Kidney (tissue), 22 donors: ENCODE measurements at places on chromosomes 6 and 20. TPM values are rescaled to one million over a fixed set of nuclear protein-coding genes. Genes with fewer than 3 reads are reported as not detected.

BNIP5 gene
- polyA plus RNA-seq: not detected

SMOC2 gene
- 6.5 TPM for polyA plus RNA-seq

MACROD2 gene
- polyA plus RNA-seq: 3.0 TPM

CTSZ gene
- polyA plus RNA-seq: 234 TPM

SLC13A3 gene
- 241 TPM for polyA plus RNA-seq

GJA10 gene
- polyA plus RNA-seq: not detected

HLA-DMB gene
- polyA plus RNA-seq: 45.5 TPM

TP53INP2 gene
- polyA plus RNA-seq: 31.9 TPM

TMC2 gene
- not detected for polyA plus RNA-seq

UBD gene
- polyA plus RNA-seq: 16.9 TPM

KCNK15 gene
- polyA plus RNA-seq: 0.62 TPM

SH3BGRL2 gene
- 18.6 TPM for polyA plus RNA-seq

GABRR2 gene
- not detected for polyA plus RNA-seq

DNA sequence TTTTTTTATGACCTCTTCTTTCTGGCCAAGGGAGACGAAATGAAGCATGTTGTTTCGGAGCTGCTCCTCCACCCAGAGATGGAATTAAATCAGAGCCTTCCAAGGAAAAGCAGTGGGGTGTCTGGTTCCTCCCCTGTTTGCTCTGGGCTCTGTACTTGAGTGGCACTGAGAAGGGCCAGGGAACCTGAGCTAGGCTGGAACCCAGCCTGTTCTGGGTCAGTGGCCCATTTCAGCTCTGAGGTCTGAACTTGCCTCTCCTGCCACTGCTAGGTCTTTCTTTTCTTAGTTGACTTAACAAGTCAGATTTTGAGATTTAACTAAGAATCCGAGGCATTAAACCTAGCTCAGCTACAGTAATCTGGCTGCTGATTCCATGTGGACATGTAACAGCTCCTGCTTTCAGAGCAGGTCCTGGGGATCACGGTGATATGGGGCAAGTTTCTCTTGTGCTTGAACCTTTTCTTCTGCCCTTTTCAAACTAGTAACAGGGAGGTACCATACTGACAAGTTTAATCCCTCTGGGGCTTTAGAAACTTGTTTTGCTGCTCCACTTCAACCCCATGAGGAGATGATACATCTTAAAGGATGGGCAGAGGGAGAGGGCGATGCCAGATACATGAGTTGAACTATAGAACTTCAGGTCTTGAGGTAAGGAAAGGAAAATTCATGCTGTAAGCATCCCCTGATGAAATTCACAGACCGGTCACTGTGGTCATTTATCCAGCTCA is 101.1 kb downstream of the SLC24A3 start:
- no peak for DNase-seq

GRCh38 chr6:26553264-26553634 is 15.1 kb downstream of the HMGN4 start:
- peak; percentile 80 for DNase-seq

GRCh38 chr6:151389618-151390275 is 1.6 kb downstream of the ZBTB2 start:
- DNase-seq: peak; percentile 74

- no peak for DNase-seq
Observed at GRCh38 chr6:128491610-128492206, 28.7 kb downstream of the PTPRK start.

- no peak for DNase-seq
Observed at GRCh38 chr6:44621846-44622245, 234.3 kb downstream of the CDC5L start.

GRCh38 chr6:160455541-160456213 is 107.5 kb downstream of the SLC22A3 start:
- peak; percentile 82 for DNase-seq

- no peak for DNase-seq
Observed at GRCh38 chr6:1491591-1492319, 102.4 kb downstream of the FOXF2 start.

- DNase-seq: no peak
Observed at GRCh38 chr20:24332956-24333355, 136.5 kb upstream of the SYNDIG1 start.

DNA sequence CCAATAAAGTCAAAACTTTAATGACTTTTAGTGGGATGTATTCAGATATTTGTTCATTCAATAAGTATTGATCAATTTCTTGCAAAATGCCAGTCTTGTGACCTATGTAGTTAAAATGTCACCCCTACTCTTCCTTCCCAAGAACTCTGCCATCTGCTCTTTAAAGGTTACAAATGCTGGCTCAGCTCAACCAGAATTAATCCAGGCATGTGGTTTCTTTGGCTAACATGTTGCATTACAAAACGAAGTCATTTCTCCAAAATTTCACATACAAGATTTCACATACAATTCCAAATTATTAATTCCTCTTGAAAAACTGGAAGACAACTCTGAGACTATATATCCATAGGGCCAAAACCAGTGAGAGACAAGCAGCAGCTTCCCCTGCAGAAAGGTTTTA is 395.7 kb downstream of the PRKN start:
- DNase-seq: no peak

DNA sequence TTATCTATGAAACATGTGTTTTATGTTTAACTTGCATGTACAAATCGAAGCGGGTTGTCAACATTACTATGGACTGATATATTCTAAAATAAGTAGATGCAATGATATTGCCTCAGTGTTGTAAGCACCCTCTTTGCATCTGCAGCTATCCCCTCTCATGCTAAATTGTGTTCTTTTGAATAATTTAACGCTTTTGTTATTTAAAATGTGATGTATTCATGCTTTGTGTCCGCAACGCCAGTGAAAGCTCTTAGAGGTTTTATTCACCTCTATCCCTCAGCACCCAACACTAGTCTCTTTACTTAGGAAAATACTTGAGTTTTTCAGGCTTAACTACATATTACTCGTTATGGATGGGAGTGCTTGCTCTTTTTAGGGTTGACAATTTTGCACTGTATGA is 173.7 kb upstream of the ID4 start:
- no peak for DNase-seq

- DNase-seq: no peak
Observed at GRCh38 chr6:3328145-3328544, 69.4 kb downstream of the PSMG4 start.

DNA sequence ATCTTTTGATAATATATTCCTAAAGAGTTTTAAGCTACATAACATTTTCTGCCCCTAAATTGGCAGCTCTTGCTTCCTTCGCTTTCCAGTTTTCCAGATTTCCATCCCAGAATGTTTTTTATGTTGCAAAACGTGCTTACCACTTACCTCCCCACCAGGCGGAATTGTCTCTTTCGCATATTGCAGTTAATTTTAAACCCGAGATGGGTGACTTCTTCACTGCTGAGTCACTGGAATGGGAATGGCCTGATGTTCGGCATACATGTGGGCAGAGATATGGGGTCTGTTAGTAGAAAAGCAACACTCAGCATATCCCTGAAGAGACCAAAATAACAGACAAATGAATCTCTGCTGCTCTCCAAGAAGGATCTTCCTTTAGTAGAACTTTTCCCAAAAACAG is 491.2 kb downstream of the PREX1 start:
- DNase-seq: no peak

DNA sequence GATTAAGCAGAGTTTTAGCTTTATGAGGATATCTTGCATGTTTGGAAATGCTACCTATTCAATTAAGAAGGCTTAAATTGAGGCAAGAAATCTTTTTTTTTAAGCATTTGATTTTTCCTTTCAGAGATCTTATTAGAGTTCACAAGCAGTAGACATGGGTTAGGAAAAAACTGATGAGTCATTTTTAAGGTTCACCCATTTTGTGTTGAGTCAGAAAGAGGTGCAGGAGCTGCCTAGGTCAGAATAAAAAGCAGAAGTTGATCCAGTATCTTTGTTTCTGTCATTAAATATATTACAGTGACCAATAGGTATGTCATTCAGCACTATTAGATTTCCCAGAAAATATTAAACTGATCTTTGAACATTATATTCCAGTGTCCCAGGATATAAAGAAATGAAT is 306.8 kb downstream of the LMBRD1 start:
- no peak for DNase-seq

GRCh38 chr6:129112591-129112990 is 229.7 kb downstream of the LAMA2 start:
- DNase-seq: no peak

DNA sequence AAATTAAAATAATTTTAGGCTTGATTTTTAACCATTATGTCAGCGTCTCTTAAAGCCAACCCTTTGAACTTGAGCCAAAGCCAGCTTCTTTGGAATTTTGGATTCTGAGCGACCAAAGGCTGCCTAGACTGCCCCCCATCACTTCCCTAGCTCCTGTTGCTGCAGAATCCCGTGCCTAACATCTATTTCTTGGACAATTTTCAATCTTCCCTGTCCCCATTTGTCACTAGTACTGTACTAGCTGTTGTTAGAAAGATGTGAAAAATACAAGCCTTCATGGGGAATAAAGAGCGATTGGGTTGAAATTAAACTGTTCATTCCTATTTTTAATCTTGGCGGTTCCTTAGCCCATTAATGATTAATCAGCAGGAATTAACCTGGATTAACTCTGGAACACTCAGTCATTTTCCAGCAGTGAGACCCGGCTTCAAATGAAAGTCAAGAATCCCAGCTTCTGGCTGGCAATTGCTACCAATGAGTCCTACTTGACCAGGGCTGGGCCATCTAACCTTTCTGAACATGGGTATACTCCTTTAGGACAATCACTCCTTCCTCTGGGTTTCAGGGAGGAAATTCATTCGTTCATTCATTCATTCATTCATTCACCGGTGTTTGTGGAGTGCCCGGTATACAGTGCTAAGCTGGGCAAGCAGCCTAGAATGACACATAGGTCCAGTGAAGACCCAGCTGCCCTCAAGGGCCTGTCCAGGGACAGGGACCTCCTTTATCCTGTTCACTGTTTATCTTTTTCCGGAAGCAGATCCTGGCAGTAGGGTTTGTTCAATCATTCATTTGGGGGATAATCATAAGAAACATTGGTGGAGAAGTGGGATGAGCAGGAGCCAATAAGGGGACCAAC is 1.4 kb upstream of the RRBP1 start:
- DNase-seq: no peak

- DNase-seq: peak; percentile 71
Observed at GRCh38 chr20:63116412-63117106, 99.4 kb downstream of the YTHDF1 start.

DNA sequence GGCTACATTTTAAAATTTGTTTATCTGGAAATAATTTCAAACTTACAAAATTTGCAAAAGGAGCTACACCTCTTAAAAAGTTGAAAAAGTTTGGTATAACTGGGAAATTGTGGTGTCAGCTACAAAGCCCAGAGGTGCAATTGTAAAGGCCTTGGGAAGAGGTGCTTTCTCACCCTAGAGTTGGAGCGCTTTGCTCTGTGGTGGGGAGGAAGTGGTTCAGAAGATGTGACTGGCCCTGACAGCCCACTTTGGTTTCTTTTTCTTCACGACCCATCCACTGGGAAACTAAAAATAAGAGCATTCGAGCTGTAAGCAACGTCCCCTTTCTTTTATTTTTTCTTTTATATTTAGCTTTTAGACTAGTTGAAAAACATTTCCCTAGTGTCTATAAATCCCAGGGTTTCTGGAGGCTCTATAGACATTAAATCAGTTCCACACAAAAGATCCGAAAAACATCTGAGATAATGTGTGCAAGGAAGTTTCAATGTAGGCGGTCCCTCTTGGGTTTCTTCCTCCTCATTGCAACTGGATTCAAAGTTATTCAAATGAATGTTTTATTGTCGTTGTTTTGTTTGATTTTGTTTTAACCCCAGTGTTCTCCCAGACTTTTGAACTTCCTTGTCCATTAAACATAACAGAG is 397.8 kb downstream of the KIF16B start:
- no peak for DNase-seq

DNA sequence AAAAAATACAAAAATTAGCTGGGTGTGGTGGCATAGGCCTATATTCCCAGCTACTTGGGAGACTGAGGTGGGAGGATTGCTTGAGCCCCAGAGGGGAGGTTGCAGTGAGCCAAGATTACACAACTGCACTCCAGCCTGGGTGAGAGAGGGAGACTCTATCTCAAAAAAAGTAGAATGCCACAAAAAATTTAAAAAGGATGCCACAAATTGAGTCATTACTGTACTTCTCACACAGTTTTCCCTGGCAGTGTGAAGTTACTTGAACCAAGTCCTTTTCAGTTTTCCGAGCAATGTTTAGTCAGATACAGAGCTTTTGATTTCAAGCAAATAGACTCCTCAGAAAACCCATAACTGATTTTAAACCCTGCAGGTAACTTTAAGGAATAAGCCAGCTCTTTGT is 53.3 kb downstream of the TNFRSF21 start:
- DNase-seq: no peak

- no peak for DNase-seq
Observed at GRCh38 chr6:38651121-38651784, 11.5 kb upstream of the BTBD9 start.

- no peak for DNase-seq
Observed at GRCh38 chr20:49573900-49574416, 6.0 kb upstream of the PTGIS start.

GRCh38 chr6:161303628-161304340 is 29.9 kb upstream of the AGPAT4 start:
- DNase-seq: no peak

- no peak for DNase-seq
Observed at GRCh38 chr20:51525241-51526105, 17.0 kb downstream of the NFATC2 start.

GRCh38 chr20:62448788-62449187 is 21.4 kb upstream of the RBBP8NL start:
- DNase-seq: no peak

DNA sequence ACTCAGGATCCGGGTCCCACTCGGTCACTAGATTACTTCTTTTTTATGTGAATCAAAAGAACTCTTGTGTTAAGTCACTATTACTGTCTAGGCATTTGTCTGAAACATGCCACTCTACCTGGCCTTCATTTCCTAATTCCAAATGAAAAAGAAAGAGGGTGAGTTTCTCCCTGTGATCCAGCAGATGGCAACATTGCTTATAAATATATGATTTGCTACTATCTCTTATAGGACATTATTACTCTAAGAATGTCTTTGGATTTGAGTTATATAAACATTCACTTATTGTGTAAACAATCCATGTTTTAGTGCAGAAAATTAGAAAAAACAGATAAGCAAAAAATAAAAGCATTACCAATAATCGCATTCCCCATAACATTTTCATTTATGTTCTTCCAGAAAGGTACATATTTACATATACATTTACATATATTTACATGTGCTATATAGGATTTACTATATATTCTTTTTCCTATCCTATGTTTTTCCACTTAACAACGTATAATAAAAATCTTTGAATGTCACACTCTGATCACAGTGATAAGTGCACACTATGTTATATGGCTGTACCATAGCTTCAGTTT is 66.9 kb downstream of the FAXC start:
- peak; percentile 21 for DNase-seq
